ENCODE measurements at places on chromosomes 7 and 10. TPM values are rescaled to one million over a fixed set of nuclear protein-coding genes. Genes with fewer than 3 reads are reported as not detected.

Gene TRIM73
- total RNA-seq = 0.20 TPM

Gene CLDN3
- not detected for total RNA-seq

Gene FAM204A
- total RNA-seq = 43.0 TPM

Gene ZC3HAV1L
- 14.5 TPM for total RNA-seq

Gene CTAGE4
- total RNA-seq = not detected

Gene PPP1R3A
- total RNA-seq = not detected

Gene CALML3
- not detected for total RNA-seq

Gene HABP2
- not detected for total RNA-seq

Gene MLXIPL
- total RNA-seq = 1.5 TPM

Gene CNNM1
- 0.59 TPM for total RNA-seq

Gene MACC1
- total RNA-seq = 0.37 TPM

Gene SRGN
- 49.1 TPM for total RNA-seq

Gene ENTPD1
- not detected for total RNA-seq

Gene AHCYL2
- 6.6 TPM for total RNA-seq

Gene POU6F2
- not detected for total RNA-seq

Gene LDB3
- under 0.01 TPM for total RNA-seq

Gene KMT2E
- 85.6 TPM for total RNA-seq

Gene MOSPD3
- total RNA-seq = 7.0 TPM

Gene PDK4
- 5.5 TPM for total RNA-seq

Gene FOXP2
- total RNA-seq = 11.8 TPM

Gene GHRHR
- total RNA-seq = not detected

Gene MBL2
- not detected for total RNA-seq

Gene GJD4
- not detected for total RNA-seq

Gene SPDYE2B
- total RNA-seq = not detected

Gene TDRD1
- total RNA-seq = 3.3 TPM

Gene ACSM6
- total RNA-seq = not detected

Gene KCP
- 0.20 TPM for total RNA-seq

Gene SMURF1
- 13.6 TPM for total RNA-seq

Gene CASD1
- 9.9 TPM for total RNA-seq

Gene LIPK
- total RNA-seq = not detected

Gene LHFPL3
- total RNA-seq = not detected

Gene VKORC1L1
- total RNA-seq = 13.6 TPM

Gene GTPBP10
- 12.5 TPM for total RNA-seq

Gene OR13A1
- not detected for total RNA-seq

Gene CACNB2
- 12.5 TPM for total RNA-seq

Gene PRLHR
- total RNA-seq = not detected

Gene ATOH7
- under 0.01 TPM for total RNA-seq

Gene ADIRF
- 51.1 TPM for total RNA-seq

Gene GCC1
- total RNA-seq = 13.9 TPM

Gene AOAH
- total RNA-seq = not detected

Gene PYROXD2
- 9.2 TPM for total RNA-seq

Gene NODAL
- not detected for total RNA-seq

Gene GBF1
- 47.7 TPM for total RNA-seq

Gene CHAT
- not detected for total RNA-seq

Gene TWIST1
- total RNA-seq = 45.0 TPM

Gene CLDN4
- total RNA-seq = 2.6 TPM

Gene NEUROD6
- total RNA-seq = not detected

Gene CREB5
- 34.8 TPM for total RNA-seq

Gene C1QL3
- total RNA-seq = not detected

Gene PRSS37
- not detected for total RNA-seq

Gene ADCY1
- 1.1 TPM for total RNA-seq

Gene CCDC136
- 6.6 TPM for total RNA-seq

All from subcutaneous preadipocyte (primary cell).